ENCODE measurements at places on chromosomes 7 and 10. TPM values are rescaled to one million over a fixed set of nuclear protein-coding genes. Genes with fewer than 3 reads are reported as not detected.

NPFFR1 gene
- total RNA-seq = under 0.01 TPM

FOXI2 gene
- total RNA-seq = not detected

MEOX2 gene
- total RNA-seq = 0.16 TPM

SAMD9L gene
- total RNA-seq = 16.2 TPM

ST8SIA6 gene
- not detected for total RNA-seq

MYPN gene
- total RNA-seq = under 0.01 TPM

Measured in bronchial smooth muscle cell (primary cell).